ENCODE measurements at places on chromosomes 13 and 19. TPM values are rescaled to one million over a fixed set of nuclear protein-coding genes. Genes with fewer than 3 reads are reported as not detected.

Gene DACT3
- total RNA-seq = not detected

Gene DPRX
- not detected for total RNA-seq

DNA sequence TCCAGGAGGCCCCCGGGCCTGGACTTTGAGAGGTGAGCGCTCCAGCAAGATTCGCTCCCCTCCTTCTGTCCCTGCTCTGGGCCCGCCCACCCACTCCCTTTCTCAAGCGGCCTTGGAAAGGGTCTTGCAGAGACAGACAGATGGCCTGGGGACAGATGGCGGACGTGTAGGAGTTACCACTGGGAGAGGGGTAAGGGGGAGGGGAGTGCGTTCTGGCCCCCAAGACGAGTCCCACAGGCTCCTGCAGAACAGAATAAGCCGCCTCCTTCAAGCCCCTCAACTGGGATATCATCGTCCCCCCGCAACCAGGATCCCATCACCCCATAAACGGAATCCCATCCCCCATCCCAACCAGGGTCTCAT, 3.6 kb upstream of the TNFAIP8L1 start:
- DNase-seq = no peak

- peak; percentile 57 for DNase-seq
Measured at GRCh38 chr19:12194827-12195731, 32.2 kb downstream of the ZNF136 start.

DNA sequence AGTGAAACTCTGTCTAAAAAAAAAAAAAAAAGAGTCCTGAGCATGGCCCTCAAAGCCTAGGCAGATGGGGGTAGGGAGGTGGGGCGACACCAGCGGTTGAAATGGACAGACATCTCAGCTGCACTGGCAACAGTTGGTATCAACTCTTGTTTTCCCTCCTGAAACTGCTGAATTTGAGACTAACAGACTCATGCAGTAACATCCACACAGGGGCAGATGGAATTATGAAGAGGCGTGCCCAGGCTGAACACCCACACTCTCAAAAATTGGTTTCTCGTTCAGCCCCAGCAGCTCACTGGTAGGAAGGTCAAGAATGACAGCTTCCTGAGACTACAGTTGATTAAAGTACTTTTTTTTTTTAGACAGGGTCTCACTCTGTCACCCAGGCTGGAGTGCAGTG, 24.1 kb downstream of the PBX4 start:
- DNase-seq = no peak

DNA sequence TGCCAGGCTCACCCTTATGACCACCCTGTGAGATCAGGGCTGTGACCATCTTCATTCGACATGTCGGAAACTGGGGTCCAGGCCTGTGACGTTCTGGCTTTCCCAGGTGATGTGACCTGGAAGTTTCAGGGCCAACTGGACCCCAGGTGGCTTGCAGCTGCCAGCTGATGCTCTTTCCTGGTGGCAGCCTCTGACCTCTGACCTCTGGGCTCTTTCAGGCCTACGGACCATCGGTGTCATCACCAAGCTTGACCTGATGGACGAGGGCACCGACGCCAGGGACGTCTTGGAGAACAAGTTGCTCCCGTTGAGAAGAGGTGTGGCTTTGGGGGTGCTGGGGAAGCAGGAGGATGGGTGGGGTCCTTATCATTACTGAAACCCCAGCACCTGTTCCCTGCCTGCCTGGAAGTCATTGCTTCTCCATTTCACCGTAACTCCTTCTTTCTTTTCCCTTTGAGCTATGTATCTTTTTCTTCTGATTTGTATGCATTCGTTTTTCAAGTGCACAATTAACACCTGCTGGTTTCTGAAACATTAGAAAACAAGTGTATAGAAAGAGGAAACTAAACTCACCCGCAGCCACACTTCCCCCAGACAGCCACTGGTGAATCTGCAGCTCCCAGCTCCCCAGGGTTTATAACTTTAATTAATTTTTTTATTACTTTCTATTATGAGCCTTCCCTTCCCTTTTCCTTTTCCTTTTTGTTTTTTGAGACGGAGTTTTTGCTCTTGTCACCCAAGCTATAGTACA, 58.9 kb downstream of the TMED1 start:
- DNase-seq = no peak

DNA sequence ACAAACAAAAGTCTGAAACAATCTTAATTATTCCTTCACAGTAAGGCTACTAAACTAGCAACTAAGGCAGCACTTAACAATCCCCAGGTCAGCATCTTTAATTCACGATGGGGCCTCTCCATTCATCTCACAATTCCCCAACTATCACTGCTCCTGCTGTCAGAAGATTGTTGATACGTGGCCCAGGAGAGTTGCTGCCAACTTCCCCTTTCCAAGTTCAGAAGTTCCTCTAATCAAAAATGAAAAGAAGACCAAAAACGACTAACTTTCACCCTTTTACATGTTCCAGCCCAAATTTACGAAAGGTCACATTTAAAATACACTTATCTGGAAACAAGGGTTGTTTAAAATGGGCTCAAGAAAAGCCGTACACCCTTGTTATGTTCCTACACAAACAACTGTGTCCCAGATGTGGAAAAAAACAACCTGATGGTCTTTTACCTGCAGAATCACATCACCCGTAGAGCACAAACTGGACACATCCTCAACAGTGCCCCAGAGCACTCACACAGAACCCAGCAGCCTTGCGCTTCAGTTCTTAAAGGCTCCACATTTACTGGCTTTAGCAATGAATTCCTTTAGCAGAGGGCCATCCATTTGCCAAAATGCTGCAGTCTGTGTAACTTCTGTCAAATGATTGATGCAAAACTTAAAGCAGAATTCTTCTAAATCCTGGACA, 38.0 kb downstream of the PHF11 start:
- DNase-seq = no peak

- DNase-seq = no peak
Measured at GRCh38 chr13:26585136-26585535, 27.7 kb downstream of the WASF3 start.

DNA sequence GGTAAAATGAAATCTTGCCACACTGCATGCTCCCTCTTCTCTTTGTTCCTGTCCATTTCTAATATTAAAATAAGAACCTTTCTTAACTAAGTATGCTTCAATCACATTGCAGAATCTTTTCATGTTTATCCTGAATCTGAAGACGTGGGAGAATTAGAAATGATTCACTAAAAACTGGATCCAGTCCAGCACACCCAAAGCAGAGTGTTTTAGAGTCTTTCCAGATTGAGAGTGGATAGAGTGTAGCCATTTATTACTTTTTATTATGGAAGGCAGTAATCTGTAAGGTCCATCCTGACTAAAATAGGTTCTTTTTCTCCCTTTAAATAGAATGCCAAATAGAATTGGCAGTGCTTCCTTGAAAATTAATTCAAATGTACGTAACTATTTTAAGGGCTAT, 453.5 kb downstream of the TDRD3 start:
- no peak for DNase-seq

DNA sequence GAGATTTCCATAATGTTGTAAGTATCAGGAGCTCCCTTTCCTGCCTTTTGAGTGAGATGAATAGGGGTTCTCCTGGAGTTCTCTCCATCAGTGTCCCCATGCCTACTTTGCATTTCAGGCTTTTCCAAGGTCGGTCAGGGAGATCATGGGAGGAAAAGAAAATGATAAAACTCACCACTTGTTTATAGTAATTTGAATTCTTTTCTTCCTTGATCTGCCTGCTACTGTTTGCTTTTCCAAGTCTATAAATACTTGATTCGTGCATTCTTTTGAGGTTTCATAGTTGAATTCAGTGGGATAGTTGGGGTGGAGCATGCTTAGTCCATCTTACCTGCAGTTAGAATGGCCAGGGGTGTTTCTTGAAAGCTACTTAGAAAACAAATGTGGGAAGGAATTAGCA, 51.5 kb downstream of the PCCA start:
- no peak for DNase-seq

GRCh38 chr19:10682397-10683063, 18.7 kb upstream of the QTRT1 start:
- DNase-seq = no peak

DNA sequence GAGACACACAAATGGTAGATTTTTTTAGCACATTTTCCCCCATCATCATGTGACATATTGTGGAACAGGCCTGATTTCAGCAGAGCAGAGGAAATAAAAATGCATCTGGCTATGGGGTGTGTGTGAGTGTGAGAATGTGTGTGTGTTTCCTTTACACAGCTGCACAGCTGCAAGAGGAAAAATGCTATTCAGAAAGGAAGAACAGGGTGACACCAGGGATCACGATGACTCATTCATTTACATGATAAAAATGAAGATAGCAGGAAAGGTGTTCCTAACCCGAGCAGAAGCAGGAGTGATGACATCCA, 469.5 kb upstream of the TSHZ3 start:
- no peak for DNase-seq

DNA sequence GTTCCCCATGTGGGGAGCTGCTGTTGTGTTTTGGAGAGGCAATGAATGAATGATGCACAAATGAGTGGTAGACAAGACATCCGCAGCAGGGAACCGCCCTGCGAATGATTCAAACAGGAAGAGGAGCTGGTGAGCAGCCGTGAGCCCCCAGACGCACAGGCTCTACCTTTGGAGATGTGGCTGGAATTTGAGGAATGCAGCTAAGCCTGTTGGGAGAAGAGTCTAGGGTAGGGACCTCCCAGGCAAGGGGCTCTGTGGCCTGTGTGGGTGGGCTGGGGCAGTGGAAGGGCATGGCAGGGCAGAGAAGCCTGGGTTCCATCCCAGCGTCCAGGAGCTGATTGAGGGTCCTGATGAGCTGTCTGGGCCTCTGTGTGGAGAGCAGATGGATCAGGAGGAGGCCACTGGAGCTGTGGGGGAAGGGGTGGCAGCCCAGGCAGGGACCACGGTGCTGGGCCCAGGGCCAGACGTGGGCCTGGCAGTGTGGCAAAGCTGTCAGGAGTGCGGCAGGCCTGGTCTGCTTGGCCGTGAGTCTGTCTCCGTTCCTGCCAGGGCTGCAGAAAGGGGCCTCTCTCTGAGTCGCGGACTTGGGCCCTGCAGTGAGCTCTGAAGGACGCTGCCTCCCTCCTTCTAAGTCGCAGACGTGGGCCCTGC, 41.8 kb upstream of the DCUN1D2 start:
- DNase-seq = no peak

DNA sequence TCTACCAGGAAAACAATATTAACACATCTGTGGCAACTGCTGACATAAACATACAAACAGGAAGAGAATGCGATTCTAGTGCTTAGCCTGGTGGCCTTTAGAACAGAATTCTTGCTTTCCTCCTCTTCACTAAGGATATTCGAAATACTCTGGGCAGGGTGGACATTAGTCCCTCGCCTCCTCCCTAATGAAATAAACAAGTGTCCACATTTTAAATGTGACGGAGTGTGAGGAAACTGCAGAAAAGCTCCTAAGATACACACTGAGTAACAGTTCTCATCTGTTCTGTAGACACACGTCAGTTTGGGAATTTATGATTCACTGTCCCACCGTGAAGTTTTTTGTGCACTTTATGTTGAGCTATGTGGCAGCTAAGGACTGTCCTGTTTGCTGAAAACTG, 639 bp downstream of the STARD13 start:
- DNase-seq = no peak

DNA sequence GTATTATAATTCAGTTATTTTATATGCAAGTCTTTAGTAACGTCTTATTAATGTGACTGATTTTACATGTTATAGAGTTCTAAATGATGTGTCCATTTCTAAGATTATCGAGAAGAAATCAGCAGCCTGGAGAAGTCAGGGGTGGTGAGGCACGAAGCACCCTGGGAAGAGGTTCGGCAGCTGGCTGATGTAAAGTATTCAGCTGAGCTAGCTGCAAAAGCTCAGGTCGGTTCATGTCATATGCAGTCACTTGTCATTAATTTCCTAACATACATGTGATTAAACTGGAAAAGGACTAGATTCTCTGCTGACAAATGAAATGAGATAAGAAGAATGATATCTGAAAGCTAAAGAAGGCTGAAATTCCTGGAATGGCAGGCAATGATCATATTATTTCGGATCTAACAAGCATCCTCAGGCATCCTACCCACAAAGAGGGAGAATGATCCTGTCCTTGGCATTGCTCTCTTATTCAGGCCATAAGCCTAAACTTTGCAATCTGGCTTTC, 383.0 kb upstream of the SLITRK1 start:
- DNase-seq = no peak

GRCh38 chr13:98824376-98825160, 72.1 kb upstream of the SLC15A1 start:
- no peak for DNase-seq

DNA sequence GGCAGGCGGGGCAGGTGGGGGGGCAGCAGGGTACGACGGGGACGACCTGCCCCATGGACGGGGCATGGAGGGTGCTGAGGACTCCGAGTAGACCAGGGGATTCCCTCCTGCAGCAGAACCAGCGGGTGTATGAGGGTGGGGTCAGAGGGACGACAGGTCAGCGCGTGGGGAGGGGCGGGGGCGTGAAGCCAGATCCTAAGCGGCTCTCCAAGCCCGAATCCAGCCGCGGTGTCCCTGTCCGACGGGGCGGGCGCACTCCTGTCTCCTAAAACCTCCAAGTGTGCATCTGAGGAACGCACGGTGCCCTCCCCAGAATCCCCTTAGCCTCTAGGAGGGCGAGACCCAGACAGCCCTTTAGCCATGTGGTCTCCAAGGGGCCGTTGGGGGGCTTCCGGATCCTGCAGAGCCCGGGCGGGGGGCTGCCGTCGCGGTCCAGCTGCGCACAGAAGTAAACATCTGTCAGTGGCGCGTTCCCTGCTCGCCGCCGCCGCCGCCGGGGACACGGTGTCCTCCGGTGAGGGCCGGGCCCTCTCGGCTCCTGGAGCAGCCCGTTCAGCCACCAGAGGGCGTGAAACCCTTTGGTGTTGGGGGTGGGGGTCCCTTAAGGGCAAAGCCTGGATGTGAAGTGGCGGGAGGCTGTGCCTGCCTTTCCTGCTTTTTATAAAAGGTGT, 730 bp downstream of the NRTN start:
- DNase-seq = no peak

- DNase-seq = no peak
Measured at GRCh38 chr19:38409631-38410133, 6.8 kb downstream of the FAM98C start.

GRCh38 chr13:95652821-95653220, 8.3 kb upstream of the DZIP1 start:
- no peak for DNase-seq

DNA sequence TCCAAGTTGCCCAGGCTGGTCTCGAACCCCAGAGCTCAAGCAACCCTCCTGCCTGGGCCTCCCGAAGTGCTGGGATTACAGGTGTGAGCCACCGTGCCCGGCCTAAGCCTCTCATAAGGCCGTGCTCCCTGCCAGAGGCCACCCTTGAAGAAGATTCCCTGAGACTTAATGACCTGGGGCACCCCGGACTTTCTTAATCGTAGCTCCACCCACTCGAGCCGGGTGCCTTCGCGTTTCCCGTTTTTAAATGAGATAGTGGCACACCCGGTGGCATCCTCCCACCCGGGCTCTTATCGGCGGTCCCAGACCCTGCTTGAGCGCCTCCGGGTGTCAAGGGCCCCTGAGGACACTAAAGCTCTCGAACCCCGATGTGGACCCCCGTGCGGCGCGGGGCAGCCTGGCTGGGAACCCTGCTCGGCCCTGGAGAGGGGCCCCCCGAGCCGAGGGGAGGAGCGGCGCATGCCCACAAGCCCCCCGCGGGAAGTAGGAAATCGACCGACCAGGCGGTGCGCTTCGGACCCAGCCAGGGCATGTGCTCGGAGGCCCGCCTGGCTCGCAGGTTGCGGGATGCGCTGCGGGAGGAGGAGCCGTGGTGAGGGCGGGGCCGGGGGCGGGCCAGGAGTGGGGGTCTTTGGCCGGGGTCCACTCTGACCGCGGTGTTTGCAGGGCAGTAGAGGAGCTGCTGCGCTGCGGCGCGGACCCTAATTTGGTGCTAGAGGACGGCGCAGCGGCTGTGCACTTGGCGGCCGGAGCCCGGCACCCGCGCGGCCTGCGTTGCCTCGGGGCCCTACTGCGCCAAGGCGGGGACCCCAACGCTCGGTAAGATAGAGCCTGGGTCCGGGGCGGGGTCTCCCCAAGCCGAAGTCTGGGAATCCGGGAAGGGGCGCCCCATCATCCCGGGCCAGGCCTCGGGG, at the start of gene ANKLE1:
Gene ANKLE1, plus strand, starts transcription at position 511 of the 914 bp plus-strand sequence. Its CDS starts 20 bp downstream, at position 531.
- no peak for DNase-seq
